ENCODE measurements at places on chromosomes 7 and 10.

DNA sequence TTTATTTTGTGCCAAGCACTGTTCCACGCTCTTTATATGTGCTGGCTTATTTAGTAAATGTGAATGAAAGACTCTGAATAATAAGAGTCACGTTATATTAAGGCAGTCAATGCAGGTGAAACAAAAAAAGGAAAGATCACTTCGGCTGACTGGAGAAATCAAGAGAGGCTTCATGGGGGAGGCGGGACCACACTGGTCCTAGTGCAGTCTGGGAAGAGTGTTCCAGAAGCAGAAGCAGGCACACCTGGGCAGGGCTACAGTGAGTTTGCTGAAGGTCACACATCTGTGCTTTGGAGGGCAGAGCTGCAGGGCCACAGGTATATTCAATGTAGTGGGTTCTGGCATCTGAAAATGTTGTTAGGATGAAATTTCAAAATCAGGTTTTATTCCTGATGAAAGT, 176.9 kb downstream of the PLXNA4 start:
- no peak for DNase-seq

- DNase-seq = no peak
Observed at GRCh38 chr10:58217612-58218011, 50.1 kb downstream of the IPMK start.

GRCh38 chr10:89257581-89257980, 6.0 kb upstream of the LIPA start:
- no peak for DNase-seq

DNA sequence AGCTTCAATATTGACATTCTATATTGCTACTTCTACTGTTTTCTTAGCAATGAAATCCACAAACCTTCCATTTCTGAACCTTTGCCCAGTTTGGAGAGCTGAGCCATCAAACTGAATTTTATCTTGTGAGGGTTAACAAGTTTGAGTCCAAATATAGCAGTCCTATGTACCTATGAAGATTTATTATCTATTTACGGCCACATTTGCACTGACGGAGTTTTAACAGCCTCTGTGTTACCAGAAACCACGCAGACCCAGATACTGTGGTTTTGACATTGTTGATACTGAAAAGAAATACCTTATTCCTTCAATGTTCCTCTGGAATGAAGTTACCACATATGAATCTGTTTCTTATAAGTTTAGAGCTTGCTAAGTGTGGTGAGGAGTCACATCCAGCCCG, 172.6 kb downstream of the FGFR2 start:
- DNase-seq = no peak

DNA sequence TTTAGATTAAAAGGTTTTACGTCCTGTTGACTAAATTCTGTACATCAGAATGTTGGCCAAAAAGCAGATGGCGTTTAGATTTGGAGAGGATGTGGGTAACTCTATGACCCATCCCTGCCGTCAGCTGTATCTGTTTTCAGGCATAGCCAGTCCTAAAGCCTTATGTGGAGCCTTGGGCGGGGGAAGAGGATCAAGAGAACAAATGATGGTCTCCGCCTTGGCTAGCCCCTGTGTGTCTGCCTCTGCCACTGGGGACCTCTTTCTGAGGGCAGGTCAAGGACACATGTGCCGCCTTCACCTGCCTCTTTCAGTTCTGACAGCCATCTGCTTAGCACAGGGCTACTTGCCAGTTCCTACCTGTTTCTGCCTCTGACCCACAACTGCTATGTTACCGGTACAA, 24.1 kb downstream of the PDSS1 start:
- DNase-seq = no peak

DNA sequence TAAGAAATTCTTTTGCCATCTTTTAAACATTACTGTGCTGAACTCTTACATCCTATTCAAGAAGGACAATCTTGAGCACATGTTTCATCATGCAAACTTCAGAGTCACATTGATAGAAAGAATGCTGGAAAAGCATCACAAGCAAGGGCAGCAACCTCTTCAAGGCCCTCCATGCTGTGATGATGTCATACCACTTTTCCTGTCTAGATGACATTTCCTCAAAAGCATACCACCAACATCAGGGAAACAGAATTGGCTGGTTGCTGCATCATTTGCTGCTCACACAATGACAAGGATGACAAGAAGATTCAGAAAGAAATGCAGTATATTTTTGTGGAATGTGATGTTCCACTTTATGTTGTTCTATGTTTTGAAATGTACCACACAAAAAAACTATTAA, 37.6 kb downstream of the CYP2C8 start:
- no peak for DNase-seq

- no peak for DNase-seq
Observed at GRCh38 chr10:124085680-124086079, 7.7 kb downstream of the CHST15 start.

- DNase-seq = no peak
Observed at GRCh38 chr10:67476201-67476600, 219.8 kb downstream of the CTNNA3 start.

DNA sequence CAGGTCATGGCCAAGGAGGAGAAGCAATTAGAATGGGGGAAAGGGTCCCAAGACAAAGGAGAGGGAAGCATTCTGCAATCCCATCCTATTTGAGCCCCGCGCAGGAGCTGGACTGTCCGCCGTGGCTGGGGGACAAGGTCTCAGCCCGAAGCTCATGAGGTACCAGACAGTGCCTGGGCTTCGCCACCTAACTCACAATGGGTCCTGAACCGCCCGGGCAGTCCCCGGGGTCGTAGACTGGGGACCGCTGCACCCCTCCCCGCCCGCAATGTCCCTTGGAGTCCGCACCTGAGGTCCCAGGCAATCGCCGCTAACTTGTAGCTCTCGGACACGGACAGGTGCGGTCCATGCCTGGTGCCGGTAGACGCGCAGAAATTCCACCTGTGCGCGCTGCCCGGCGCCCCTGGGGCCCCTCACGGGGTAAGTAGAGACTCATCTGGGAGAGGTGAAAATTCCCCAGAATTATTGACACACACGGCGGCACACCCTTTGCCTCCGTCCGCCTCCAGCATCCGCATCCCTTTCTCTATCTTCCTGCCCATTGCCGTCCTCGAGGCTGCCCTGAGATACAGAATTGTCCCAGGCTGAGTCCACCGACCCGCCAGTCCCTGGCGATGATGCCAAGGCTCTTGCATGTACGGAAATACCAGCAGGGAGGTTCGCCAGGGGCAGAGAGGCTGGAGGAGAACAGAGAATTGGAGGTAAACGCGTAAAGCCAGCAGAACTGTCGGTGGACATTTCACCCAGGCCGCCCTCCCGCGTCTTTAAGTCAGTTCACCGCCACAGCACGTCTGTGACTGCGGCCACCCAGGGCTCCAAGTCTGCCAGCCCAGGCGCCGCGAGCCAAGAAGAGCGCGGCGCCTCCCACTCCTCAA, 1.8 kb downstream of the CHRM2 start:
- no peak for DNase-seq

- no peak for DNase-seq
Observed at GRCh38 chr7:157930926-157931466, 594.2 kb downstream of the DNAJB6 start.

DNA sequence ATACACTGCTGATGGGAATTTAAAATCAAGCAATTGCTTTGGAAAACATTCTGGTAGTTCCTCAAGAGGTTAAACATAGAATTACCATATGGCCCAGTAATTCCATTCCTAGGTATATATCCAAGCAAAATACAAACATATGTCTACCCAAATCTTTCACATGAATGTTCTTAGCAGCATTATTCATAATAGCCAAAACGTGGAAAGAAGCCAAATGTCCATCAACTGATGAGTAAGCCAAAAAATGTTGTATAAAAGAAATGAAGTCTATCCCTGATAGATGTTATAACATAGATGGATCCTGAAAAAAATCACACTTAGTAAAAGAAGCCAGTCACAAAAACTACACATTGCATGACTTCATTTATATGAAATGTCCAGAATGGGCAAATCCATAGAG, 893.0 kb downstream of the SORCS3 start:
- DNase-seq = no peak

DNA sequence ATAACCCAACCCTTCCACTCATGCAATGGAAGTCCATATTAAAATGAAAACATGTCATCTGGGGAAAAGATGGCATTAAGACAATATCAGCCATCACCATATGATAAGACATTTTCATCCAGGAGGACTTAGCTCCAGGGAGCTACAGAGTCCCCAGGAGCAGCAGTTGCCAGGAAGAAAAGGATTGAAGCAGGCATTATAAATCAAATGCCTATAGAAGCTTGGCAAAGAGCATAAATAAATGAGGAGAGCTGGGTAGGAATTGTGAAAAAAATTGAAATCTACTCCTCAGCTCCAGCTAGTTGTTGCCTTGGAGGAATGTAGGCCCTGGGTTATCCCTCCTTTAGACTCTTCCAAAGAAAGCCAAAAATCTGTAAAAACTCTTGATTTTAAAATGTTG, 42.5 kb downstream of the FAM13C start:
- DNase-seq = no peak

Data from NCI-H1694 (cell line).